ENCODE measurements at places on chromosomes 1 and 21.

DNA sequence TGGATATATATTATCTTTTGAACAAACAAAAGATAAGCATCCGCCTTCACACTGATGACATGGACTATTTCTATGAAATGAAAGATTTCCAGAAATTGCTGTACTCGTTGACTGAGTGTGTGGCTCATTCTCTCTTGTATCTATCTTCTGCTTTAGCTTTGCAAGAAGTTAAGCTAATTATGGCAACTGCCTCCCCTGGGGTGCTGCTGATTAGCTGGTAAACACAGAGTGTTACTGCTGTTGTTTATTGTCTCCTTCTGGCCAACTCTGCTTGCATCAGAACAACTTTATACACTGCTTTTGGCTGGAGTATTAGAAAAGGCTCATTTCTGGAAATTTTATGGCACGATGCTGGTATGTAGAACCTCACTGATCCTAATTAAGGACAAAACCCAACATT lies 95.6 kb upstream of the SNX7 start:
- DNase-seq, result no peak

DNA sequence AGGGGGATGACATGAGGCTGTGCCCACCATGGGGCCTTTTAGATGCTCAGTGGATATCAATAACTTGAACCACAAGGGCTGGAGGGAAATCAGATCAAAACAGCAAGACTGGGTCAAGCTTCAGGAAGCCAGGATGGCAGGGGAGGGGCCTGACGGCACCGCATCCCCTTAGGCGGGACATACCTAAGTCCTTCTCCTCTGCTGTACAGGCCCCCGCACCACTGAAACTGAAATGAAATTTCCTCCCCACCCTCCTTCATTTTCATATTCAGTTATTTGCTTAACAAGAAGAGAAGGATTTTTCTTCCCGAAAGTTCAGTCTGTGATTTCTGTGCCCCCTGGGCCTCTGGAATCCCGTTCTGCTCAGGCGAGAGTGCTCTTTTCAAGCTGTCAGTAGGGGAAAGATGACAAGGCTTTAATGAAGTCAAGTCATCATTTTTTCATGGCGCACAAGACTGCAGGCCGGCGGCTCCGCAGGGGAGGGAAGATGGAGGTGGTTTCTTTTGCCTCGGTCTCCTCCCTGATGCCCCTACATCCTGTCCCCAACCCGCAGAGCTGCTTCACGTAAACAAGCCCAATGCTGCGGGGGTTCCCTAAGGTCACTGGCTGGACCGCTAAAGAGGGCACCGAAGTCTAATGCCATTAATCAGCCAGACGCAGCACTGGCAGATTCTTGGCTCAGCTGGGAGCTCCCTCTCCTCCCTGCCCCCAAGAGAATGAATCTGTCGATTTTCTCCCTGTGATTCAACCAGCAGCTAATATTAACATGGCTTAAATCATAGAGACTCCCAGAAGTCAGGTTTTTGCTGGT lies 264.8 kb downstream of the C1orf94 start:
- no peak for DNase-seq

GRCh38 chr1:29884740-29885139 lies 648.4 kb downstream of the PTPRU start:
- no peak for DNase-seq

DNA sequence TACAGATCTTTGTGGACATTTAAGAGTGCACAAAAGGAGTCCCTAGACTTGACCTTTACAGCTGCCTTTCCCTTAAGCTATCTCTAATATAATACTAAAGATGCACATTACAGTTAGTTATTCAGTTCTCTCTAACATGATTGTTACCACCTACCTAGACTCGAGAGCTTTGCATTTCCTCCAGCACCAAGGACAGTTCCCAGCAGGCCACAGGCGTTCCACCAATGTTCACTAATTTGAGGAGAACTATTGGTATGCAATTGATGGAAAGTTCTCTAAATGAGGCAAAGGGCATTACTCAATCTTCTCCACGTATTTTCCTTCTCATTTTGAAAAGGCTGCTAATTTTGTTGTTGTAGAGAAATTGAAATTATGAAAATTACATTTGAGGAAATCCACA lies 5.4 kb upstream of the NTNG1 start:
- no peak for DNase-seq

GRCh38 chr1:29186252-29186651 lies 4.6 kb upstream of the SRSF4 start:
- no peak for DNase-seq

GRCh38 chr1:85093644-85094043 lies 45.3 kb upstream of the MCOLN3 start:
- no peak for DNase-seq

DNA sequence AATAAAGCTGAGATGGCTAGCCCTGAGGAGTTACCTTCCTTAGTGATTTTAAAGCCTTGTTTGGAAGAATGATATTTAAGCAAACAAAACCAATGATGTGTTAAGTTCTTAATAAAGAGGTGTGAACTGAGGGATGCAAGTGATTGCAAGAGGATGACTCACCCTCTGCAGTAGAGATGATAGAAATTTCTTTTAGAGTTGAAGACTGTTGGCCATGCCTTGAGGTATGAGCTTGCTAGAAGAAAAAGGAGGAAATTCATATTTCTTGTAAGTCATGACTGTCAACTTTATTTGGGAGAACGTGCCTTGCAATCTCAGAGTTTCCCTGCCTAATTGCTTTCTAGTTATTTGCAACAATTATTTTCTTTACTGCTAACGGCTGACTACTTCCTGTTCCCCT lies 94.7 kb downstream of the PLA2G4A start:
- DNase-seq, result no peak

DNA sequence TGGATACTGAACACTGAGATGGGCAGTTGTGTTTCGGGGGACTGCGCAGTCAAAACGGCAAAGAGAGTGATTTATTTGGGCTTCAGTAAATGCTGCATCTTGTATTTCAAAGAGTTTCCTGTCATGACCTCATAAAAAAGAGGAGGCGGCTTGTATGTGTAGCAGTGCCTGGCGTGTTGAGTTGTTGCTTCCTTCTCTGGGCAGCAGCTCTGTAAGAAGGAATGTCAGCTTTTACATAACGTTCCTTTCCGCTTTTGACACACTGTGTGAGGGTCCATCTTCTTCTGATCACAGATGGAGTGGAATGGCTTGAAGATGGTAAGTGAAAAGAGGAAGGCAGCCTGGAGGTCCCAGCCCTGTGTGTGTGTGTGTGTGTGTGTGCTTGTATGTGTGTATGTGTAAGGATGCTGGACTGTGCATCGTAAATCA lies 941 bp downstream of the ELAVL4 start:
- no peak for DNase-seq

- DNase-seq, result no peak
These were observed 341.7 kb downstream of the PCP4 start for GRCh38 chr21:40208948-40209345.

DNA sequence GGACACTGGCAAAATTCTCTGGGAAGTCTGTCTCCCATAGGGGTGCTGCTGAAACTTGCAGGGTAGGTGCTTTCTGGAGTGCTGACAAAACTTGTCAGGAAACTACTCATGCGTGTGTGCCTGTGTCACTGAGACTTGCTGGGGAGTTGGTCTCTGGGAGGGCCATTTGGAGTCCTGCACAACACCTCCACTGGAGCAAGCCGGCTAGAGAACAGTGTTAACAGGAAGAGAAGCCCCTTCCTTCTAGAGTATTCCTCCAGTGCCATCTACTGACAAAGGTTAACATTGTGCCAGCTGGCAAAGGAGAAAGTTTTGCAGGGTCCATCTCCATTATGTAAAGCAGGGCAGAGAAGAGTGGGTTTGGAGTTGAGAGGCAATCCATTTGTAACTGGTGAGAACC lies 30.0 kb downstream of the ZMYM4 start:
- DNase-seq, result no peak

Measured in stimulated activated CD4-positive, alpha-beta T cell treated with anti-CD3 and anti-CD28 coated beads, Interleukin-2, amount 100 ng/mL, for 48 hours (primary cell).